ENCODE measurements at places on chromosomes 1 and 21.
A peak's percentile ranks its signal among the peaks of the same experiment; 100 is the strongest.

- DNase-seq = no peak
Observed at GRCh38 chr1:55181666-55182065, 33.5 kb downstream of the USP24 start.

DNA sequence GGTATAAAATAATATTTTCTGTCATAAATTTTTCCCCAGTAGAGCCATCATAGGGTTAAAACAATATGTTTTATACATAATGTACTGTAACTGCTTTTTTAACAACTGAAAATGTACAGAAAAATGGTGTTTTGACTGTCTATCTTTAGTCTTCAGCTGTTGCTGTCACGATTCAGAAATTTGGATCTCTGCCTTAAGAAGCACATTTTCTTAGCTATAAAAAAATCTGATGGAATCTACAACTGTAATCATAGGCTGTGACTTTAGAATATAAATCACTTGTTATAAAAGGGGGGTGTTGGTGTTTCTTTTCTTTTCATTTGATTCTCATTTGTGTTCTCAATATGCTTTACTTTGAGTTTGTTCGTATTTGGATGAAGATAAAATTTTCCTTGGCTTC lies 187.5 kb downstream of the PDE4B start:
- no peak for DNase-seq

DNA sequence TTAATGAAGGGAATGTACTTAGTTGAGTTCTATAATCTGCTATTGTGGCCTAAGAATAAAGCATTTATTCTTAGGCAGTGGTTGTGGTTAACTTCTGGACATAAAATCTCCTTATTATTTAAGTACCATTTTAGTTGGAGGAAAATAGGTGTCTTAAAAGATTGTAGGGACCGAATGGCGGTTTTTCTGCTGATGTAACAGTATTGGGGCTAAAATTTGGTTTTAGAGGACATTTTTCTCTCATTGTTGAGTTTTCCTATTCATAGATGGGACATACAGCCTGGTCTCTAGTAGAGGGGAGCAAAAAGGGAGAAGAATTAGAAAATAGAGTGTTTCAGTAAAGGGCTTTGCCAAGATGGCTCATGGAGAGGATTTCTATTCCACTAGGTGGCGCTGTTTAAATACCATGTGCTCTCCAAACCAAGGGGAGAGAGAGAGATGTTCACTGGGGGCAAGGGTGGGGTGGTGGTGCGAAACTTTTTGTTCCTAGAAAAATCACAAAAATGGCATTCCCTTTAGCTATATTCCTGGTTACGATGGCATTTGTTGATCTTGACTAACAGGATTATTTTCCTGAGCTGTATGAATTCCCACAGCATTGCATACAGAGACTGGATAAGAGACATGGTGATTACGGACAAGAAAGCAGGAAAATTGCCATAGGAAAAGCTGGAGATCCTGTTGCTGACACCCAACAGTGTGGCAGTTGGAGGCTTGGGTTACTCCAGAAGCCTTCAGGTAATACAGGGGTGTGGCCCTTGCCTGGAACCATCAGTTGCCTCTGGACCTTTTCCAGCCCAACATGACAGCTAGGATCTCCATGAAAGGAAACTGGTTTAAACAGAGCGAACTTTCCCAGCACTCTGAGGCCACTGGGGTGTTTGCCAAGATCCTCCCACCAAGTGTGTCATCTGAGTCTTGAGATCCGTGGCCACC lies 18.2 kb upstream of the FCGR2A start:
- DNase-seq = peak; percentile 16

DNA sequence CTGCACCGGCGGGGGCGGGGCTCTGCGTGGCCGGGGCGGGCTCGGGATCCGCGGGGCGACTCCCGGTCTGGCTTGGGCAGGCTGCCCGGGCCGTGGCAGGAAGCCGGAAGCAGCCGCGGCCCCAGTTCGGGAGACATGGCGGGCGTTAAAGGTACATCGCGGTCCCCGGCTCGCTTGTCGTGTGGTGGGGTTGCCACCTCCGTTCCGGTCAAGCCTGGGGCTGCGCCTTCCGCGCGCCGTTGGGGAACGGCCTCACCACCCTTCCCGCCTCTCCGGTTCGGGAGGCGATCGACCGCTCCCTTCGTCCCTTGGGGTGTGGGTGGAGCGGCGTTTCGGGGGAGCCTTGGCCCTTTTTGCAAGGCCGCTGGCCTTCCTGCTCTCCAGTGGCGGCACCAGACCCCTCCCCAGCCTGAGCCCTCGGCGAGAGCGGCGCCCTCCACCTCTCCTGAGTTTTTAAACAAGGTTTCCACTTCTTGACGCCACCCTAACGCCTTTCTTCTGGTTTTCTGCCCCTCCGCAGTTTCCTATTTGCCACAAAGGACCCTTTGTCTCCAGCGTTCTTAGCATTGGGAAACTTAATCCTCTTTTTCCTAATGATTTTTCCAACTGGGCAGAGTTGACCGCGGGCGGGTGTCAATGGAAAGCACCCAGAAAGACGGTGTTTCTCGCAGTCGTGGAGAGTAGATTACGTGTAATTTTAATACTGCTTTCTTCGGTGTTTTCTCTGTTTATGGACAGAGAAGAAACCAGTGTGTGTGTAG lies at the start of the genes LEPR and LEPROT:
Gene LEPR (plus strand): TSS at position 79 of the 761 bp plus-strand sequence. CDS start 144,898 bp downstream, outside the sequence.
Gene LEPROT (plus strand): TSS at position 79 of the 761 bp plus-strand sequence. CDS start 57 bp downstream, at position 136.
- no peak for DNase-seq

DNA sequence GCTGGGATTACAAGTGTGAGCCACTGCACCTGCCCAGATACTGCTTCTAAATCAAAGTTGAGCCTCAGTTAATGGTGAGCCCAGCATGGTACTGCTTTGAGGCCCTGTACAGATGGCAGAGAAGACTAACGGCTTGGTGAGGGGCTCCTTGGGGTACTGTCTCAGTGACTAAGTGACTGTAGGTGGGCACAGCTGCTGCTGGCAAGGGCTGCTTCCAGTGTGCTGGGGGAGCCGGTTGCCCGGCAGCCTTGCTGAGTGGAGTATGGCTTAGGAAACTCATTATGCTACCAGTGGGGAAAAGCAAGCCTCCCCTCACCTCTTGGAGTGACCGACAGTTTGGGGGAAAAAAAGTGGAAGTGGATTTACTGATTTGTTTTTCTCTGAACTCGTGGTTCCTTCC lies 23.6 kb upstream of the ARHGEF10L start:
- DNase-seq = no peak

DNA sequence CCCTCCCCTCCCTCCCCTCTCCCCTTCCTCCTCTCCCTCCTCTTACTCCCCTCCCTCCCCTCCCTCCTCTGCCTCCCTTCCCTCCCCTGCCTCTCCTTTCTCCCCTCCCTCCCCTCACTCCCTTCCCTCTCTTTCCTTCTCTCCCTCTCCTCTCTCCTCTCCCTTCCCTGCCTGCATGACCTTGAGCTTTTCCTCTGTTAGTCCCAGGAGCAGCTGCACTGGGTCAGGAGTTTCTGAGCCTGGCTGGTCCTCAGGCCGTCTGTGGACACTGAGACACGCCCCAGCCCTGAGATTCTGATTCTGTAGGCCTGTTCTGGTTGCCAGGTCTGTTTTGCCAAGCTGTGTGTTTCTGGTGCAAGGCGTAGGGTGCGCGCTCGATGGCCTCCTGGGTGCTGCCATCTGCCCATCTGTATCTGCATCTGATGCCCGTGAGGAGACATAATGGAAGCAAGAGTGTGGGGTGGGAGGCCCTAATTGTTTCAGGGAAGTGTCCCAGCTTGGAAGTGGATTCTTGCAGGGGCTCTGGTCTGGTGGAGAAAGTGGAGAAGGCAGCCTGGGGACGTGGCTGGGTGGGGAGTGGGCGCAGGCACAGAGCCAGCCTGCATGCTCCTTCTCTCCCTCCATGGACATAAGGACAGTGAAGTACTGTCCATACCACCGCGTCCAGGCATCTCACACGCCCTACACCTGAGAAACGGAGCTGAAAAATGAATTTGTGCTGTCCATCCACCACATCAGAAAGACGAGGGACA lies 97.2 kb downstream of the WDR4 start:
- DNase-seq = no peak

- DNase-seq = no peak
Observed at GRCh38 chr1:119956306-119956705, 60.0 kb upstream of the ADAM30 start.

DNA sequence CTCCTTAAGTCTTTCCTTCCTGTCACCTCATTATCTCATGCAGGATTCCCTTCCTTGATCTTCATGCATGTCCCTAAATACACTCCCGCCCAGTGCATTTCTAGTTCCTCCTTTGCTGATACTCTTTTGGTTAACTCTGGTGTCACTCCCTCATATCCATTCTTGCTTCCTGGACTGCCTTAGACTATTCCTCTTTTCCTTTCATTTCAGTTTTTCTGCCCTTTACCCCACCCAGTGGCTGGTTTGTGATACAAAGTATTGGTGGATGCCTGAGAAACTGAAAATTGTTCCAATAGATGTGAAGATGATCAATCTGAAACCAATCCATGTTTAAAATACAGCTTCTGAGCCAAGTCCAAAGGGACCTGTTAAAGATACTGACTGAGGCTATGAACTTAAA lies 553.8 kb upstream of the CAMK1G start:
- DNase-seq = no peak

GRCh38 chr1:39922251-39922688 lies 20.6 kb upstream of the MYCL start:
- no peak for DNase-seq

- DNase-seq = no peak
Observed at GRCh38 chr21:32089766-32090165, 189.1 kb downstream of the MIS18A start.

DNA sequence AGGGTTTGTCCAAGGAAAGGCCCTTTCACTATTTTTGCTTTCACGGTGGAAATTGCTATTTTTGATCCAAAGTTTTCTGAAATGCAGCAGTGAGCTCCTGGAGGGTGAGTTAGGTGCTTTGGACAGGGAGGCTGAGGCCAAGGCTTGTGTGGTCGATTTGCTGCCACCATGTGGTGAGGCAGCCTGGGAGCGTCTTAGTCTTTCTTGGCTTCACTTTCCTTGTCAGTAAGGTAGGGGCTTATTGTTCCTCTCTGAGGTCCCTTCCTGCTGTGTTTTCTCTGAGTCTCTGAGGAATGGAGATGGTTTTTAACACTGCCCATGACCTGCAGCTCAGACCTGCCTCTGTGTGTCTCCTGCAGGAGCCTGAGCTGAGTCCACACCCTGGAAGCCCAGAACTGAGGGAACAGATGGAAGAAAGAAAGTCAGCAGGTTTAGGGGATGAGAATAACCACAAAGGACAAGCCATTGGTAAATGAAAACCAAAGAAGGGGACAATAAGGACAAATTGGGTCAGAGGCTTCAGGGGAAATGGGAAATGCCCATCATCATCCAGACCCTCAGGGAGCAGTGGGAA lies 20.1 kb upstream of the S100A10 start:
- DNase-seq = no peak

GRCh38 chr1:15308621-15309027 lies 61.6 kb downstream of the FHAD1 start:
- DNase-seq = no peak

GRCh38 chr1:108801101-108801500 lies 54.6 kb downstream of the STXBP3 start:
- DNase-seq = no peak

DNA sequence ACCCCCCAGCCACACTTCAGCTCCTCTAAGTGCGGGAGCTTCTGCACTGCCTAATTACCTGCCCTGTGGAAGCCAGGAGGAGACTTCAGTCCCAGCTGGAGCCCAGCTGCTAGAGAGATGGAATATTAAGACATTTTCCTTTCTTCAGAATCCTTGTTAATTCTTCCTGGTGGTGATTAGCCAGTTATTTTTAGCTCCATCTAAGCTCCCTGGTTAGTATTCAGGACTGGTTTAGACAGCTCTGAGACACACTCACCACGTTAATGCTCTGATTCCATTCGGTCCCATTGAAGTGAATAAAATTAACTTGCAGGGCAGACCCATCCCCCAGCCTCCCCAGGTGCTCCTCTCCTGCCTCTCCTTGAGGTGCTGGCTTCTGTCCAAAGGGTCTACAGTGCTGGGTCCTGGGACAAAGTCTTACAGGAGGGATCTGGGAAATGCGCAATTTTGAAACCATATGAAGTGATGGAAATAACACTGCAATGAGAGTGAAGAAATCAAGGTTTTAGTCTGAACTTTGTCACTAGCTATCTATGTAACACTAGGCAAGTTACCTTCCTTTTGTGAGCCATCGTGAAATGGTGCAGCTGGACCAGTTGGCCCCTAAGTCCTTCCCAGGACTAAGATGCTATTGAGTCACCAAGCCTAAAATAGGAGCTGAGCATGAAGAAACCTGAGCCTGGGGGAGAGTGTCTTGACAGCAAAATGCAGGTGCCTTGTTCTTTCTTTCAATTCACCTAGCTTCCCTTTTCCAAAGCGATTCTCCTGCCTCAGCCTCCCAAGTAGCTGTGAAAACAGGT lies 117.4 kb upstream of the ATP1A1 start:
- no peak for DNase-seq

DNA sequence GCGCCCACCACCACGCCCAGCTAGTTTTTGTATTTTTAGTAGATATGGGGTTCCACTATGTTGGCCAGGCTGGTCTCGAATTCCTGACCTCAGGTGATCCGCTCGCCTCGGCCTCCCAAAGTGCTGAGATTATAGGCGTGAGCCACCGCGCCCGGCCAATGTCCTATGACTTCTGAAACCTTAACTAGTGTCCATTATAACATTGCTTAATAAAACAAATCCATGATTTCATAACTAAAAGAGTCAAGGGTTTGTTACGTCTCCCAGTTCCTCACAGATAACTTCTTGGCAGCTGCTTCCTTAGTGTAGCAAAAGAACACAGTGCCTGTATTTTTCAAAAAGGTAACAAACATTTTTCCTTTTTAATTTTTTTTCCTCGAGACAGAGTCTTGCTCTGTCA lies 53.6 kb downstream of the FBXO42 start:
- DNase-seq = no peak

- no peak for DNase-seq
Observed at GRCh38 chr1:16440131-16440469, 424 bp upstream of the NECAP2 start.

GRCh38 chr1:159205225-159205624 lies 550 bp downstream of the ACKR1 start:
- no peak for DNase-seq

Data from stimulated activated CD4-positive, alpha-beta T cell treated with anti-CD3 and anti-CD28 coated beads, TNF-alpha, amount 100 ng/mL, for 48 hours (primary cell).